Mesothelial cell of epicardium (in vitro differentiated cells): ENCODE measurements at places on chromosomes 5 and 9.

DNA sequence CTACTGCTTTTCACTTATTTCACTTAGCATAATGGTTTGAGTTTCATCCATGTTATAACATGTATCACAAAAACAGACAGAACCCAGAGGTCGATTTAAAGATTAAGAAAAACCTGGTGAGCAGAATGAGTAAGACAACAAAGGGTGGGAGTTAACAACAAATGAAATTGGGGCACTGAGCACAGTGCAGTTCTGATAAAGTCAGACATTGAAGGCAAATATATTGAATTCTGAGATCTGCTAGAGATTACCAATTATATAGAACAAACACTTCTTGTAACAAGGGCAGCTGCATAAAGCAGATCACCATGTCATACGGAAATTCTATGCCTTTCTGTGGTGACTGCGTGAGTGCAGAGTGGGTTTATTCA is 517.3 kb upstream of the RORB start:
- DNase-seq: no peak

- DNase-seq: no peak
Measured at GRCh38 chr9:109542922-109543321, 44.8 kb upstream of the PTPN3 start.

DNA sequence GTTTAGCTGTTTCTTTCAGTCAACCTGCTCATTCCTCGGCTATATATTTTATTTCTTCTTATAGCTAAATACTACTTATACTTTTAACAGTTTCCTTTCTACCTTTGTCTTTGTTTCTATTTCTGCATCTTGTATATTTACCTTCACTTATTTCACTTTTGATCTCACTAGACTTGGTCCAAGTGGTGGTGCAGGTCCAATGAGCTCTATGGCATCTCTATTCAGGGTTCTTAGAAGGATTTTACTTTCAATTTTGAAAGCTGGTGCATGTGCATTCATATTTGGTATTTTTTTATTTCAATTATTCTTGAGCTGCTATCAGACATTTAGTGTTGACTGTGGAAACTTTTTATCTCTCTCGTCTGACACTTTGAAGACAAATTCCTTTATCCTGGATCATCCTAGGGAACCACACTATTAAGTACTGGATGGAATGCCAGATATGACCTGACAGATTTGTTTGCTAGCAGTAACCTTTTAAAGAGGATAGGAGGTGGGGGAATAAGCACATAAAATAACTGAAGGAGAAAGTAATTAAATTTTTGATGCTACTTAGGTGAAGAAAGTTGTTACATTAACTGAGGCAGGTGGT is 123.1 kb upstream of the PJA2 start:
- DNase-seq: no peak

DNA sequence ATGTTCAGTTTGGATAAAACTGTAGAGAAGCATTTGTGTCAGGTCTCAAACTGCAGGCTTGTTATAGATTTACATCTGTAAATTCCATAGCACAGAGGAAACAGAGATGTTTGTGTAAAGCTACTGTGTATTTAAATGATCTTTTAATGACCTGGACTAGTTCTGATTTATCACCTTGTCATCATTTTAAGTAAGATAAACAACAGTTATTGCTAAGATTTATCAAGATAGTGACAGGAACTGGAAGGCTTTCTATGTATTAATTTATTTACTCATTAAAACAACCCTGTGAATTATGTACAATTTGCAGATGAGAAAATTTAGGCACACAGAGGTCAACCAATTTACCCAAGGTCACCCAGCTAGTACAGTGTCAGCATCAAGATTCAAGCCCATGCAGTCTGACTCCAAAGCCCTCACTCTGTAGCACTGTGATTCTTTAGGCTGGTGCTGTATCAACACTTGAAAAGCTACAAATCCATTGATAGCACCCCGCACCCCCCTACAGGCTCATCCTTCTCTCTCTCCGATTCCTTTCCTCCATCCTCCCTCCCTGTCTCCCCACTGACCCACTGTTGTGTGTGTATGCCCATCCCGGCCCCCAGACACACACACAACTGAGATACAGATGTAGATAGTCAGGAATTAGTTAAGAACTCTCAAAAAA is 184.5 kb downstream of the FBN2 start:
- DNase-seq: no peak

DNA sequence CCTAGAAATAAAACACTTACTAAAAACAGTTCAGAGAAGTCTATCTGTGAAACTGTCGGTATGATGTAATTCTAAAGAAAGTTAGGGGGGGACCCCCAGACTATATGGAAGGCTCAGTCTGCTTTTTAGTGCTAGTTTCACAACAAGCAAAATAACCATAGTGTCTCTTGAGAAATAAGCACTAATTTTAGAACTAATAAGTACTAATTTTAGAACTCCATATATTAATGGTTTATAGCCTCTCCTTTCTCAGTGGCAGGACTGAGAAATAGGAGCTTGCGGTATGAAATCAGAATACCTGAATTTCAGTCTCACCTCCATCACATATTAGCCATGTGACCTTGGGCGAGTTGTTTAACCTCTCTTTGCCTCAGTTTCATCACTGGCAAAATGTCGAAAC is 1.4 kb upstream of the PHF24 start:
- DNase-seq: no peak

GRCh38 chr5:32794086-32794485 is 83.0 kb downstream of the NPR3 start:
- no peak for DNase-seq

- DNase-seq: no peak
Measured at GRCh38 chr9:80376180-80376579, 804.4 kb downstream of the TLE4 start.

- no peak for DNase-seq
Measured at GRCh38 chr5:100790170-100790665, 112.9 kb downstream of the ST8SIA4 start.

DNA sequence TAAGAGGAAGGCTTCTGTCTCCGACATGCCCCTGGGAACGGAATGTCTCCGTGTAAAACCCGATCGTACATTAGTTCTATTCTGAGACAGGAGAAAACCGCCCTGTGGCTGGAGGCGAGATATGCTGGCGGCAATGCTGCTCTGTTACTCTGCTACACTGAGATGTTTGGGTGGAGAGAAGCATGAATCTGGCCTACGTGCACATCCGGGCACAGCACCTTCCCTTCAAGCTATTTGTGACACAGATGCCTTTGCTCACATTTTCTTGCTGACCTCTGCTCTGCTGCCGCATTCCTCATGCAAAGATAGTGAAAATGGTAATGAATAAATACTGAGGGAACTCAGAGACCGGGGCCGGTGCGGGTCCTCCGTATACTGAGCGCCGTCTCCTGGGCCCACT is 2.2 kb upstream of the DPP7 start:
- DNase-seq: no peak

DNA sequence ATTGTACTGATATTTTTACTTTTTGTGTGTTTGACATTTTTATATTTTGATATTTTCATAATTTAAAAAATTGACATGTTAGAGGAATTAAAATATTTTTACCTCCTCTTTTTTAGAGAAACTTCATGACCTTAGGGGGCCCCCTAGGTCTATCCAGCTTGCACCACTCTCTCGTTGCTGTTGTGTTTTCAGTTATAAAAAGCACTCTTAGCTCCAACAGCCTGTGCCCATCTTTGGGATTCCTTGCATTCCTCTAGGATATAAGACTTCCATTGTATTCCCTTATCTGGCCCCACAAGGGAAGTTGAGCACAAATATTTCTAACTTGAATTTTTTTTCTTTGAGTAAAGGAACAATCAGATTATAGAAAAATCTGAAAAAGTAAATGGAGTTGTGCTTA is 245.3 kb downstream of the SH3GL2 start:
- no peak for DNase-seq

DNA sequence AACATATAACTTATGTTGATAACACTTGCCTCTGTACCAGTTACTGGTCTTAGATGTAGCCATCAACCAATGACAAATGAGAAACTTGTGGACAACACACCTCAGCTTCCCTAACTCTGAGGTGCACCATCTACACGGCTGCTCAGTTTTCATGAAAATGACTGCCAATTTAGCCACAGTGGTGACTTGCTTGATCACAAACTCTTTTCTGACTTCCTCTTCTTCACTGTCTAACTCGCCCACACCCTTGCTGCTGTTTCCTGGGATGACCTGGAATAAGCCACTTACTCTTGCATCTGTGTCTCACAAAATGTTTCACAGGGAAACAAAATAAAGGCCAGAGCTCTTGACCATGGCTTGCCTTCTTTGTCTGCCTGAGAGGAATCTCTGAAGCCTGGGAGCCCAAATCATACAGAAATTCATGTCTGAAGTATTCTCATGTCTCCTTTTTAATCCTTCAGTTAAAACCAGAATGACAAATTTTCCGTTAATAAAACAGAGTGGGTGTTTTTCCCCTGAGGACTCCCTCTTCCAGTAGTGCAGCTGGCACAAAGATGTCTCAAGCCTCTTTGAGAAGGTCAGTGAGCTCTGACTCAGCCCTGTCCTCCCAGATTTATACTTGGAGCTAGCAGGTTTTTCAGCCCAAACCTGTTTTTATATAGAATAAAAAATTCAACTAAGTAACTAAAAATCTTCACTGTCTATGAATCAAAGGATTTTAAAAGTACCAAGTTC is 126.5 kb upstream of the PAM start:
- DNase-seq: no peak

- peak; percentile 23 for DNase-seq
Measured at GRCh38 chr5:1011226-1011631, 2.6 kb downstream of the NKD2 start.

DNA sequence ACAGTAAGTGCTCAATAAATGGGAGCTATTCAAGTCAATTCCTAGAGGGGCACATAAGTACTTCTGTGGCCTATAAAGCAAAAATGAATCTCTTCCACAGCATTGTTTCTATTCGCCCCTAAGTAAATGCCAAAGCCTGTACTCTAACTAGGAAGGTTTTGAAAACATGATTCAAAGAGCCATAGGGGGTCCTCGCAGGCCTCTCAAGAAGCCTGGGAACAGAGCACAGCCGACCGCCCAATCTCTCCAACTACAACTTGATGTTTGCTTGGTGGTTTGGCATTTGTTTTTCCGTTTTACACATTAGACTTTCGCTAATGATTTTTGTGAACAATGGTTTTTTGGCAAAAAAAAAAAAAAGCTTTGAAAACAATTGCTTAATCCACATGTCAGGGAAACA is 19.4 kb downstream of the EFNA5 start:
- no peak for DNase-seq

- no peak for DNase-seq
Measured at GRCh38 chr9:121807823-121808278, 156.4 kb downstream of the DAB2IP start.

DNA sequence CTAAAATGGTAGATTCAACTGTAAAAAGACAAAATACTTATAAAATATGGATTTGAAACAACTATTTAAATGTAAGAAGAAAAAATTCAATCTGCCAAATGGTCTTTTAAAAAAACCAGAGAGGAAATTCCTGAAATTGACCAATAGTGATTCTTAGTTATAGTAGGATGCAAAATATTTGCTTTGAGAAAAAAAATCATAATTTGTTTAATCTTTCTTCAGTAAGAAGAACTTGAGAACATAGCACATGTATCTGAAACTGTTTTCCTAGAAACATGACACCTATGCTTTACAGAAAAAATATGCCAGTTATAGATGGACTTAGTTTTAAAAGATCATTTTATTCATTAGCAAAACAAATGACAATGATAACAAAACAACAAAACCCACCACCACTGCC is 186.9 kb upstream of the CD180 start:
- DNase-seq: no peak

- DNase-seq: no peak
Measured at GRCh38 chr9:129176701-129177442, 1.2 kb downstream of the IER5L start.

DNA sequence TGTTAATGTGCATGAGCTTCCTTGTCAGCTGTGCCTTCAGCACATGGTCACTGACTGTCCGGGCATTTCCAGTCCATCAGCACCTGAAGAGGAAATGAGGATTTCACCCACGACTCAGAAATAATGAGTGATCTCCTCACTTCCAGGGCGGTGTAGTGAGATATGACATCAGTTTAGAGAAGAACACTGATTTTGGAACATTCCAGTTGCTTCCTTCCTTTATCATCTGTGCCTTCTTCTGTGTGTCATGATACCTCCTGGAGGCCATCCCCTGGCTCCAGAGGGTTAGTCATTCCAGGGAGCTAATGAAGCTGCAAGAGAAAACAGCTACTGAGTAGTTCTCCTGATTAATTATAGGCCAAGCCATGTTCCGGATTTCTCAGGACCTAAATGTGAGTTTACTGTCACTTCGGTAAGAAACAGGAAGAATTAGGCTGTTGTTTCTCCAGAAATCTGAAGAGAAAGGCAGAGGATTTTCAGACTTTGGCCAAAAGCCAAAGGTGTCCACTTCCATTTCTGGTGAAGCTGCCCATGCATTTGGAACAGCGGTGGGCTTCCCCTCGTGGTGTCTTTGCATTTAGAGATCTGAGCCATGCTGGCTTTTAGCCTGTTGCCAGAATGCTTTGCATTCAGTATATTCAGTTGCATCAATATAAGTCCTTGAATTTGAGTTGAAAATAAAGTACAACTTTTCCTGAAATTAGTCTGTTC is 161.3 kb upstream of the OTULINL start:
- no peak for DNase-seq

- no peak for DNase-seq
Measured at GRCh38 chr5:120794121-120794520, 330.0 kb downstream of the PRR16 start.

DNA sequence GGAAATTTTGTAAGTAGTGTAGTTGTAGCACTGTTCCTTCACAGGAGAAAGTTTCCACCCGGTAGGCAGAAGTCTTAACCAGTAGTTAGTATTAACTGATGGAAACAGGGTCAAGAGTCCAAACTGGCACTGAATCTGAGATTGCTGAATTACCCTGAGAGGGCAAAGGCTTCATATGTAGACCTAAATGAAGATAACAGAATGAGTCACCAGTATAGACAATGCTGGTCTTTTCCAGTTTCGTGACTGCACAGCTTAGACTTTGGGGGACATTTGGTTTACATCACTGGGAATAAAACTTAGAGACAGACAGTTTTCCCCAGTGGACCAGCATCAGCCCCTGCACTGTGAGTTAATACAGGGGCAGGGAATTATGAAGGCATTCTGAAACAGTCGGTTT is 60.5 kb downstream of the PCSK5 start:
- DNase-seq: no peak

GRCh38 chr5:96652769-96653454 is 9.3 kb upstream of the CAST start:
- DNase-seq: peak; percentile 34

DNA sequence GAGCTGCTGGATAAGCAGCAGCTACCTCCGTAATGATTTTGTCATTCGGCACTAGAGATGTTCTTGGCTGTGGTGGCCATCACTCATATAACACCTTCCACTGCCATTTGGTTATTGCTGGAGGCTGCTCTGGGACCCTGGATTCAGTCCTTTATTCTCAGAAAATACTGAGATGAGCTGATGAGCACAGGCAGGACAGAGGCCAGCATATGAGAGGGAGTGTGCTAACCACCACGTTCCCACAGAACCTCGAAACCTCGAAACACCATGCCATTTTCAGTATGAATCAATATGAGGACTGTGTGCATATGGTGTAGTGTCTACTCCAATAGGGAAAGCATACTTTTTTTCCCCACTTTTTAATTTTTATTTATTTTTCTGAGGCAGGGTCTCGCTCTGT is 56.6 kb downstream of the ADAM19 start:
- no peak for DNase-seq
